ENCODE measurements at places on chromosomes 12 and 14.

- DNase-seq, result no peak
Observed at GRCh38 chr12:32181498-32182175, 75.0 kb downstream of the BICD1 start.

DNA sequence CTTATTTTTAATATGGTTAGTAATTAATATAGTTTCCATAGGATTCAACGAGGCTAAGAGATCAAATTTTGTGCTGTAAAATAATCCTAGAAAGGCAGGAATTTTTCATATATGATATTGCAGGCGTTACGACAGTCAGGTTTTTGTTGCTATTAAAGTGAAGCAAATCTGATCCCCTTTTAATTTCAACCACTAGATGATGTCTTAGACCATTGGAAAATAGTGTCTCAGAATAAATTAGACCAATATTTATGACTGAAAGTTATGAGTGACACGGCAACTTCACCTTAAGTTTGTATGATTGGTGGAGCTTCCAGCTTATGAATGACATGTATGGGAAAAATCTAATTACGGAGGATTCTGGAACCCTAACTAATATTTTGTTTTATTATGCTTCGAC, 2.5 kb downstream of the TPH2 start:
- DNase-seq, result no peak

- no peak for DNase-seq
Observed at GRCh38 chr14:99035712-99036610, 236.0 kb downstream of the BCL11B start.

GRCh38 chr12:123801573-123802178, 39.6 kb downstream of the DNAH10 start:
- no peak for DNase-seq

GRCh38 chr14:59239022-59239421, 50.6 kb downstream of the DAAM1 start:
- DNase-seq, result no peak

DNA sequence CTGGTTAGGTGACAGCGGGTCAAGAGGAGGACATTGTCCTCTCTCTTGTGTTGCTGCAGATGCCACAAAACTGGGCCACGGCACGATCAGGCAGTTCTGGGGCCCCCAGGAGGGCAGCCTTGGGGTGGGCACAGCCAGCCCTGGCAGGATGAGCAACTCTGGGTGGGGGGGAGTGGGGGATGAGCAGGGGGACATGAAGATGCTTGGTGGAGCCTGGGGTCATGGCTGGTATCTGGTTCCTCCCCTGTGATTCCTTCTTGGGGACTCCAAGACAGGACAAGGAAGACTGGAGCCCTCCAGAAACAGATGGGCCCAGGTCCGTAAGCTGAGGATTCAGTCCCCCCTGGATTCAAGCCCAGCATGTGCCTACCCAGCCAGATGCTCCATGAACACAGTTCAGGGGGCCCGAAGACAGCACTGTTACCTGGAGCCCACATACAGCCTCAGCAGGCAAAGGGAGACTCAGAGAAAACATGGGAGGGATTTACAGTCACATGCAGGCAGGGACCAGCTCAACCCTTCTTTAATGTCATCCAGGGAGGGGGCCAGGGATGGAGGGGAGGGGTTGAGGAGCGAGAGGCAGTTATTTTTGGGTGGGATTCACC, 10.4 kb downstream of the SERPINA1 start:
- no peak for DNase-seq

DNA sequence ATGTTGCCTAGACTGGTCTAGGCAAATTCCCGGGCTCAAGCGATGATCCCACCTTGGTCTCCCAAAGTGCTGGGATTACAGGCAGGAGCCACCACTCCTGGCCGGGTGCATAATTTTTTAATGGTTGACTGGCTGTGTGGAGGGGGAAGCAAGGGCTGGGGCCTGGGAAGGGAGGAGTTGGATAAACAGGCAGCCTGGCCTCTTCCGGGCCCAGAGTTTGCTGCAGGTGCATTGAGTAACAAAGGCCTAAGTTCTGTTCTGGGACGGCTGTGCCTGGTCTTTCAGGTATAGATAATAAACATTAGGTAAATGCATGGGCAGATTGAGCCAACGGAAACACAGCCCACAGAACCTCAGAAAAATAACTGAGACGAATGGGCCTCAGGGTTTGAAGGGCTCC, 191.3 kb upstream of the TBX3 start:
- DNase-seq, result no peak

DNA sequence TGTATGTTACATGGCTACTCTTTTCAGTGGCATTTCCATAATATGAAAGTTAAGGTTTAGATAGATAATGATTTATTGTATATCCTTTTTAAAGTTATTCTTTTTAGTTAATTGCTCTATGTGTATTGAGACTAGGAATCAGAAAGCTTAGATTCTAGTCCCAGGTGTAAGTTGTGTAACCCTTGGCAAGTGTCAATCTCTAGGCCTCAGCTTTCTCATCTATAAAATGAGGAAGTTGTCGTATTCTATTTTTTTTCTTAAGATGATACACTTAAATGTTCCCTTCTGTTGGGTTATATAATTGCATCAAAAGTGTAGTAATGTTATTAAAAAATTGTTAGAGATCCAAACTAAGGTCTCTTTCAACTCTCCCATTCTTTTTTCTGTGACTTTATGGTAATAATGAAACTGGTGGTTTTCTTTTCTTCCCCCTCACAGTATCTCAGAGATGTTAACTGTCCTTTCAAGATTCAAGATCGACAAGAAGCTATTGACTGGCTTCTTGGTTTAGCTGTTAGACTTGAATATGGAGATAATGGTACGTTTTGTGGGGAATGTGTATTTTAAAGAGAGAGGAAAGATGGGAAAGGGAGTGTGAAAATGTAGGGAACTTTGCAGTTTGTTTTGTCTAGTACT, 4.1 kb downstream of the RTRAF start:
- DNase-seq, result no peak

DNA sequence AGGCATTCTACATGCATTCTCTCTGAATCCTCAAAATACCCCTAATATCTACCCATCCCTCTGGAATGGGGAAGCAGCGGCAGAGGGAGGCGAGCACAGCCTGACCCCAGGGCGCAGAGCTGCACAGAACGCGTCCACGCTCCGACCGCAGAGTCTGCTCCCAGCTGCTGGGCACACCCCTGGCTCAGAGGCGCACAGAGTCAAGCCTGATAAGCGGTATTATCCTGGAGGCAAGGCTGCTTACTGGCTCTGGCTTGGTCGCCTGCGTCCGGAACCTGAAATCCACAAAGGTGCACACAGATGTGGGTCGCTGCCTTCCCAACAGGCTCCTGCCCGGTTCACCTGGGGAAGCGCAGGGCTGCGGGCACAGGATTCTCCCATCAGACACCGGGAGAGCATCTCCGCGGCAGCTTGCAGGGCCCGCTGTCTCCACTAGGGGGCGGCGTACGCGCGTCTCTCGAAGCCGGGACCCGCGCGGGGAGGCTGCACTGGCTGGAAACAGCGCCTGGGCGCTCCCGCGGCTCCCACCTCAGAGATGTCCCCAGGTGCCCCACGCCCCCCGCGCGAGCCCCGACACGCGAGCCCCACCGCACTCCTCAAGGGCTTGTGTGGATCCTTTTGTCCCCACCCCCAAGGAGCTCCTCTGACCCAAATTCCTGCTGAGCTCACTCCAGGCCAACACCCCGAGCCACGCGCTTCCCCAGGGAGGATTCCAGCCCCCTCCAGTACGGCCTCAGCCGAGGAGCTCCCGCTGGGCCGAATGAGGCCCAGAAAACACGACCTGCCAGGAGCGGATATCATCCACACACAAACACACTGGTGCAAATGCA, 120.1 kb upstream of the FZD10 start:
- DNase-seq, result no peak

DNA sequence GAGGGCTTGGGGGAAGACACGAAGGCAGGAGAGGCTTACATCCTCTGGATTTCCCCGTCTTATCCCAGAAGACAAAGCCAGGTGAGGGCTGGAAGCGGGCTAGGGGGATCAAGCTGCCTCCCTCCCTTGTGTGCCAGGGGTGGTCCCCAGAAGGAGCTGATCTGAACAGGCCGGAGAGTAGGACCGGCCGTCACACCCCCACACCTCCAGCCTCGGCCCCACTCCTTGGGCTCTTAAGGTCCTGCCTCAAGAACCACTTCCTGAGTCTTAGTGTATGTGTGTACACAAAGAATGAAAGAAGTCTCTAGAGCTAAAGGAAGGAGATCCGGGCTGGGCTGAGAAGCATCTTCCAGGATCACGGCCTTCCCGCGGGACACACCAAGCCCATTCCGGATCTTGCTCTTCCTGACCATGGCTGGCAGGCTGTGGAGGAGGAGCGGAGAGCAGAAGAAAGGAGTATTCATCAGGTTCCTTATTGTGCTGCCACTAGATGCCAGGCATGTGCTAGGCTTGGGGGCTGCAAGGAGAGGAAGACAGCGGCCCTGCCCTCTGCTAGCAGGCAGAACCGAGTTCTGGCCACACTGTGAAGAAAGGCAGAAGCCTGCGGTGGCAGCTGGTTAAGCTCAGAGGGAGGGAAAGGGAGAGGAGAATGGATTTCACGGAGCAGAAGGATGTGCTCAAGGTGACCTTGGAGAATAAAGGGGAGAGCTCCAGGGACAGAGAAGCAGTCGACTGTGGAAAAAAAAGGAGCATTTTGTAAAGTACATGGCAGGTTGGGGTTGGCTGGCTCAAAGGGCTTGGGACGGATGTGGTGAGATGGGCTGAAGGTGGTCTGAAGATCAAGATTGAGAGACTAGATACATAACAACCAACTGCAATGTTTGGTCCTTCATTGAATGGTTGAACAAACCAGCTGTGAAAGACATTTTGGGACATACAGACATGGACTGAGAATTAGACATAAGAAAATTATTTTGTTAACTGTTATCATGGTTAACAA, 1.3 kb upstream of the CD63 start:
- no peak for DNase-seq

GRCh38 chr14:49879646-49880204, 13.2 kb upstream of the ARF6 start:
- DNase-seq, result peak; percentile 33

DNA sequence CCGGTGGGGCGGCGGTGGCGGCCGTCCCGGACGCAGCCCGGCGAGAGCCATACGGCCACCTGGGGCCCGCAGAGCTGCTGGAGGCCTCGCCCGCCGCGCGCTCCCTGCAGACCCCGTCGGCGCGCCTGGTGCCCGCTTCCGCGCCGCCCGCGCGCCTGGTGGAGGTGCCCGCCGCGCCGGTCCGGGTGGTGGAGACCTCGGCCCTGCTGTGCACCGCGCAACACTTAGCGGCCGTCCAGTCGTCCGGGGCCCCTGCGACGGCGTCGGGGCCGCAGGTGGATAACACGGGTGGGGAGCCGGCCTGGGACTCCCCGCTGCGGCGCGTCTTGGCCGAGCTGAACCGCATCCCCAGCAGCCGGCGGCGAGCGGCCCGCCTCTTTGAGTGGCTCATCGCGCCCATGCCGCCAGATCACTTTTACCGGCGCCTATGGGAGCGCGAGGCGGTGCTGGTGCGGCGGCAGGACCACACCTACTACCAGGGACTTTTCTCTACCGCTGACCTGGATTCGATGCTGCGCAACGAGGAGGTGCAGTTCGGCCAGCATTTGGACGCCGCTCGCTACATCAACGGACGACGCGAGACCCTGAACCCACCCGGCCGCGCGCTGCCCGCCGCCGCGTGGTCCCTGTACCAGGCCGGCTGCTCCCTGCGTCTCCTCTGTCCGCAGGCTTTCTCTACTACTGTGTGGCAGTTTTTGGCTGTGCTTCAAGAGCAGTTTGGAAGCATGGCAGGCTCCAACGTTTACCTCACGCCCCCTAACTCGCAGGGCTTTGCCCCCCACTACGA, 716 bp downstream of the RIOX1 start:
- peak; percentile 67 for DNase-seq

GRCh38 chr14:70281939-70282338, 77.5 kb downstream of the COX16 start:
- DNase-seq, result no peak

- DNase-seq, result peak; percentile 19
Observed at GRCh38 chr14:61281186-61281947, at the start of gene TMEM30B. TSS of gene TMEM30B (minus strand) at chr14:61281338. CDS start at chr14:61281147, 191 bp downstream.

DNA sequence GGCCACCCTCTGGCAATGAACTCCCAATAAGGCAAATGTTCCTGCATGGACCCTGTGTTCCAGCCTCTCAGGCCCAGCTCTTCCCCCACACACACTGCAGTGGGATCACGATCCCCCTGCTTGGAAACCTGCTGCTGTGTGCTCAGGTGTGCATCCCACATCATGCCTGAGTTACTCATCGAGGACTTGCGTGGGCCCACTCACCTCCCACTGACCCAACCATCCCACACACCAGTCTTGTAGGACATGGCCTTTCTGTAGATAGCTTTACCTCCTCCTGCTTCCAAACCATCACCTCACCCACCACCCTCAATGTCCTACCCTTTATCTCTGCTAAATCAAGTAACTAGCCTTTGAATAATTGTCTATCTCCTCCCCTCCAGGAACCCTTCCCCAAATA, 24.6 kb downstream of the NPC2 start:
- DNase-seq, result no peak

- no peak for DNase-seq
Observed at GRCh38 chr12:128483526-128484255, 216.7 kb downstream of the TMEM132C start.

- no peak for DNase-seq
Observed at GRCh38 chr12:115313929-115314328, 630.0 kb upstream of the TBX3 start.

GRCh38 chr14:64800000-64800399, 79.7 kb downstream of the SPTB start:
- DNase-seq, result no peak

GRCh38 chr12:2013527-2014223, 9.4 kb upstream of the DCP1B start:
- DNase-seq, result no peak

GRCh38 chr14:72599579-72600470, 294.1 kb downstream of the DPF3 start:
- DNase-seq, result no peak

GRCh38 chr14:91058042-91058581, 2.3 kb downstream of the RPS6KA5 start:
- no peak for DNase-seq

- no peak for DNase-seq
Observed at GRCh38 chr12:40583743-40584142, 108.5 kb upstream of the CNTN1 start.

DNA sequence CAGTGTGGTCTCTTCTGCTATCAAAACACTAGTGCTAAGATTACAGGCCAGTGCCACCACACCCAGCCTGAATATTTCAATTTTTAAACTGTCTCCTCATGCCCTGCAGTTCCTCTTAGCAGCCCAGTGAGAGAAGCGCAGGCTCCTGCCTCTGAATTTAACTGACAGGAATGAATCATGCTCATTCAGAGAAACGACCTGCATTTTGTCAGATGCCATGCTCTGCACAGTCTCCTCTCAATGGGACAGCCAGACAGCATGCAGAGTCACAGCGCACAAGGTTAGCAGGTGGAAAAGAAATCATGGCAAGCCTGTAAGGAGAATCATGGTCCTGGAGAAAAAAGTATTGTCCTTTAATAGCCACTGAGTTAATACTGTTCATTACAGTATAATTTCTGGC, 691.0 kb upstream of the SEL1L start:
- DNase-seq, result no peak

- no peak for DNase-seq
Observed at GRCh38 chr12:66716522-66716921, 37.6 kb upstream of the GRIP1 start.

DNA sequence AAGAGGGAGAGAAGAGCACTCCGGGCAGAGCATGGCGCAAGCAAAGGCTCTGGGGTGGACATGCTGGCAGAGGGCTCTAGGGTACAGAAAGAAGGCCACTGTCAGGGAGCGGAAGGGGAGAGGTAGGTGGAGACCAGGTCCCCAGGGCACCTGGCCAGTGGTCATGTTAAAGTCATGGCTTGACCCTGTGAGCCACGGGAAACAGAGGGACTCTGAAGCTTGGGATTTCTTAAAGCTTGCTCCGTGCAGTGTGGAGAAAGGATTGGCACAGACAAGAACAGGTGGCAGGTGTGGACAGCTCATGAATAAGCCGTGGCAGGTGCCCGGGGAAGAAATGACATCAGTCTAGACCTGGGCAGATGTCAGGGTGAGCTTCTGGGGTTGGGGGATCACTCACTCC, 413.8 kb downstream of the BCL11B start:
- DNase-seq, result no peak
